ENCODE measurements at places on chromosomes 2 and 18.

- DNase-seq, result no peak
These were observed 151.2 kb downstream of the PRPF40A start for GRCh38 chr2:152565884-152566727.

GRCh38 chr18:36211612-36212065, 24.3 kb downstream of the MOCOS start:
- DNase-seq, result no peak

DNA sequence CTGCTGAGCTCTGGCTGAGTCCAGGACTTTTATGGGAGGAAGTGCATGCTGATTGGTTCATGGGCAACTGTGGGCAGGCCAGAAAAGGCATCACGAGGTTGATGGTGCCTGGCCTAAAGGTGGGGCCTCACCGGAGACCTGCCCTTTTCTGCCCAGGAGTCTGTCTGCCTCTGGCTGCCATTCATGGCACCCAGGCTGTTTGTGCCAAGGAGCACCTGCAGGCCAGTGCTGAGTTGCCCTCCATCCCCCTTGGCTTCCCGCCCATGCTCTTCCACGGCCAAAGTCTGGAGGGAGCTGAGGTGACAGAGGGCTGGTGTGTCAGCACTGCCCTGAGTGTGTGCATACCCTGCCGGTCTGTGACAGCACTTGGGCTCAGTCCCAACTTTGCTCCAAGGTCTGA, 123.2 kb downstream of the PTH2R start:
- DNase-seq, result no peak

DNA sequence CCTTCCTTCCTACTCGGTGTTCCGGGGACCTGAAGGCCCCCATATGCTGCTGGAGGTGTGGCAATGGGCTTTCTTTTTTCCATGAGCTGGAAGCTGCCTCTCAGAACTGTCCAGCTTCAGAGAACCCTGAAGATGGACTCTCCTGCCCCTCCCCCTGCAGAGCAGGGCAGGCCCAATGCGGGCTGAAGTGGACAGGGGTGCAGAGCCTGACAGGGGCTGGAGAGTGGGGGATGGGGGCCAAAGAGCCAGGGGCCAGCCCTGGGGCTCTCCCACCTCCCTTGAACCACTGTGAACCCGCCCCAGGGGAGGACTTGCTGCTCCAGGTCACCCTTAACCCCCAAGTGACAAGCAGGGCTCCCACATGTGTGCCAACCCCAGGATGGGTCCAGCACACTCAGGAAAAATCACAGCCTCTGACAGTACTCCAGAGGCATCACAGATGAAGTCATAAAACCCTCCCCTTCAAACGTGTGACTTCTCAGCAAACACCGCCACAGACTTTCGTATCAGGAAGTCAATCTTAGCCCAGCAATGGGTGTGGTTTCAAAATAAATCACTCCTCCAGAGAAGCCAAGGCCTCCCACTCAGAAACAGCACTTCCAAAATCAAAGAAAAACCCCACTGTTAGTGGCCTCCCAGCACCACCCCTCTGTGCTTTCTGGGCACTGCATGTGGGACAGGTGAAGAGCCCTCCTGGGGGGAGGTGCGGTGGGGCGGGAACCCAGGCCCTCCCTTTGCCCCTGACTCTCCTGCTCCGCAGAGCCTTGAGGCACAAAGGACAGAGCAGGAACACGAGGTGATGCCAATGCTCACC, 135.8 kb downstream of the HDAC4 start:
- peak; percentile 57 for DNase-seq

DNA sequence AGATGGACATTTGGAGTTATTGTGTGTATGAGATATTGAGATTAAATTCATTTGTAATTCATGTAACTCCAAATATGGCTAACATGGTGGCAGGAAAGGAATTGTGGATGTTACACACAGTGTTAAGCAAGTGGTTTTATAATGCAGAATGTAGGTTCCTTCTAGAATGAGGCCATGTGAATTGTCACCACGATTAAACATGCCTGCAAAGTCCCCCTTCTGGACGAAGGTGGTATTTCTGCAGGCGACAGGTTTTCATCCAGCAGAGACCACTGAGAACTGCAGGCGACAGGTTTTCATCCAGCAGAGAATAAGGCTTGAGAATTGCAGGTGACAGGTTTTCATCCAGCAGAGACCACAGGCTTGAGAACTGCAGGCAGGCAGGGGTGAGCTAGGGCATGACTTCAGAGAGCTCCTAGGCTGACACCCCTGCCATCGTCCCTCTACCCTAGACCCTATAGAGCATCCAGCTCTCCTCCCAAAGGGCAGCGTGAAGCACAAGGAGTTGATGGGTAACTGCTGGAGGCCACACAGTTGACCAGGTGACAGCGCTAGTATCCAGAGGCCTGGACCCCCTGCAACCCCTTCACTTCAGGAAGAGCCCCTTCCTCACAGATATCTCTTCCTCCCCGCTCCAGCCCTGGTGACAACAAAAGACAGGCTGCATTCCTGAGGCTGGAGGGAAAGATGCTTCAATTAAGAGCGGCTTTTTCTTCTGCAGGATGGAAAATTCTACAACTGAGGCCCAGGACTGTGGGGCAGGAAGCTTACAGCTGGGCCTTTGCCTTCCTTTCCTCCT, 175.8 kb downstream of the LOXHD1 start:
- no peak for DNase-seq

DNA sequence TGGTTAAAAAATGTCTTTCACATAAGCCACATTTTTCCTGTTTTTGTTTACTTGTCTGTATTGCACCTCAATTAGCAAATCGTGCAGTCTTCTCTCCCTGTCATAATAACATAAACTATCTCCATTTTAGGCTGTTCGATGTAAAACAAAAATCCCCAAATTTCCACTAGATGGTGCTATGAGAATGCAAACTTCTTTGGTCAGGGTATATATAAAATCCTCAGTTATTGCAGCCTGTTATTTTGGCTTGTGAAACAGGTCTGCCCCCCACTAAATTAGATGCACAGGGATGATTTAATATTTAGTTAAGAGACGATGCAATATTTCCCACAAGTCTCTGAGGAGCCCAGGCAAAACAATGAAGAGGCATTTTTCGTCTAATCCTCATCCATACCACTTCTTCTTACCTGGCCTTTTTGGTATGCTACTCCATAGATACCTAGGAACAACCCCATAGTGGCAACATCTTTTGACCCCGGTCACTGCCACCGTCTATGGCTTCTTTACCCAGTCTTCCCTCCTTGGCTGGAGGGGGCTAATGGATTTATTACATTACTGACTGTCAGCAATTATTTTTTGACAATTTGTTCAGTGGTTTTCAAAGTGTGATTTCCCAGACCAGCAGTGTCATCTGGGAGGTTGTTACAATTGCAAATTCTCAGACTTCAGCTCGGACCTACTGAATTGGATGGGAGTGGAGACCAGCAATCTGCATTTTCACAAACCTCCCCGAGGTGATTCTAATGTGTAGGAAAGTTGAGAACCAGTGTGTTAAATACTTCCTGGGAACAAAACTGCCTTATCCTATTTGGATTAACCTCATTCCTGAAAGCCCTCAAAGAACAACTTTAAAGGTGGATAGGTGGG, 117.4 kb upstream of the CWC22 start:
- no peak for DNase-seq

- DNase-seq, result no peak
These were observed 7.4 kb upstream of the EXOC6B start for GRCh38 chr2:72833084-72833714.

Measured in GM12892 (cell line).